Epithelial cell of esophagus (primary cell): ENCODE measurements at places on chromosomes 13 and 19.

GRCh38 chr13:30148171-30148754 lies 159.1 kb downstream of the KATNAL1 start:
- DNase-seq, result no peak

- no peak for DNase-seq
These were observed 1647.4 kb upstream of the PRR20A start for GRCh38 chr13:55493297-55493696.

DNA sequence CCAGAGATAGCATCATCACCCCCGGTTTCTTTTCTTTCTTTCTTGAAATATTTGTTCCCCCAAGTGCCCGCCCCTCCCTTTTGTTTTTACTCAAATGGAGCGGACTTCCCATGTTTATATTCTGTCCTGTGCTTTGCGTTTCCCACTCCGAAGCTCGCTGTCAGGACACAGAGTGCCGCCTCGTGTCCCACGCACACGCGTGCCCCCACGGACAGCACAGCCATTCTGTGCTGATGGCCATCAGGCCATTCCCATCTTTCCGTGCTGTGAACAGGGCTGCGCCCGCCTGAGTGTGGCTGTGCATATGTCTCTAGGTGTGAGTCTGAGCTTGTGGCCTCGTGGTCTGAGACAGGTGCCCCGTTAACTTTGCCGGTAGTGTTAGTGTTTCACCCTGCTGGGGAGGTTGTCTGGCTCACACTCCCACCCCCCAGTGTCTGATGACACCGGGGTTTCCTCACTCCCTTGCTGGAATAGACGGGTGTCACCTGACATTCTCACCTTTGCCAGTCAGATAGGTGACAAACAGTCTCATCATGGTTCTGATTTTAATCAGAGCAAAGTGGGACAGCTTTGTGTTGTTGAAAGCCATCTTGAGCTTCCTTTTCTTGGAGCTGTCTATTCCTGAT lies 6.9 kb downstream of the PAK4 start:
- DNase-seq, result no peak

DNA sequence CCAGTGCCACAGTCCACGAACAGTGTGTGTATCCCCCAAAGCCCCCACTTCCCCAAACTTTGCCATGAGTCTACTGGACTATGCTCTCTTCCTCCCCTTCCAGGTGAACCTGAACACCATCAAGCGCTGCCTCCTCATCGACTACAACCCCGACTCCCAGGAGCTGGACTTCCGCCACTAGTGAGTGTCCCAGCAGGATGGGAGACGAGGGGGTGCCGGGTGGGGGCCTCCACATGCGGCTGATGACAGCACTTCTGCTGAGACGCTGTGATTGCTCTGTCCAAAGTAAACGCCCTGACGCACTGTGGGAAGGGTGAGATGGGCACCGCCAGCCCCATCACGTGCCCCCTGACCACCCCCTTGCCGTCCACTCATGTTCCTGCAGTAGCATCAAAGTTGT lies 2.0 kb upstream of the P2RY11 start:
- DNase-seq, result no peak

GRCh38 chr19:7142771-7143170 lies 73.3 kb downstream of the ZNF557 start:
- no peak for DNase-seq

DNA sequence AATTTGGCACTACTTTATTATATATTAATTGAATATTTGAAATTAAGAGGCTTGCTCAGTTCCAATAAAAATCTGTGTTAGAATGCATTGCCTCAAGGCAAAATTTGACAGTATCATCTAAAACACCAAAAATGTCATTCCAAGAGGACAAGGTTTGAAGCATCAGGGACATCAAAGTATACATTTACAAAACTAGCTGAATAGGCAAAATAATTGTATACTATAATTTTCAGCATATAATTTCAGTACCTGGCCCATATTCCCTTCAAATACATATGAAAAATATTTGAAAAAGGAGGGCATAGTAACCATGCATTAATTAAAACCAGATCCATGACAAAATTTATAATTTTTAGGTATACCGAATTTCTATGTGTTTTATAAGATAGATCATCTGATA lies 963.8 kb downstream of the PCDH9 start:
- DNase-seq, result no peak

- DNase-seq, result no peak
These were observed 307.5 kb downstream of the TBC1D4 start for GRCh38 chr13:75174481-75174880.

DNA sequence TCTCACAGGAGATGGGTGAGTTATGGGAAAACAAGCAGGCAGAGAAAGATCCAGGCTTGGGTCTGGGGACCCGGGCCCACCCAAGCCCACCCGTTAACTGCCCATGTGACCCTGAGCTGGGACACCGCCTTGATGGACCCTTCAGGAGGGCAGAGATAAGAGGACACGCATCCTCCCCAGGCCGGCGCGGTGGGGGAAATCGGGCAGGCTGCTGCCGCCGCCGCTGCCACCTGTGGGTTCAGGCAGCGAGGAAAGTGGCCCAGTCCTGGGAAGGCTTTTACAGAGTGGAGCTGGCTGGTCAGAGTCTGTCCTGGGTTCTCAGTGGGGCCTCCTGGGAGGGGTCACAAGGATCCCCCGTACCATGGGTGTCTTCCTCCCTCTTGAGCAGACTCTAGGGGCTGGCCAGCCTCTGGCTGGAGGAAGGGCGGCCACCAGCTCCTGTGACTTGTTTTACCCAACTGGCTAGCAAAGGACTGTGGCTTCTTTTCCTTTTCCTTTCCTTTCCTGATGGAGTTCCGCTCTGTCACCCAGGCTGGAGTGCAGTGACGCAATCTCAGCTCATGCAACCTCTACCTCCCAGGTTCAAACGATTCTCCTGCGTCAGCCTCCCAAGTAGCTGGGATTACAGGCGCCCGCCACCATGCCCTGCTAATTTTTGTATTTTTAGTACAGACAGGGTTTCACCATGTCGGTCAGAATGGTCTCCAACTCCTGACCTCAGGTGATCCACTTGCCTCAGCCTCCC lies 155.4 kb downstream of the KDM4B start:
- no peak for DNase-seq

DNA sequence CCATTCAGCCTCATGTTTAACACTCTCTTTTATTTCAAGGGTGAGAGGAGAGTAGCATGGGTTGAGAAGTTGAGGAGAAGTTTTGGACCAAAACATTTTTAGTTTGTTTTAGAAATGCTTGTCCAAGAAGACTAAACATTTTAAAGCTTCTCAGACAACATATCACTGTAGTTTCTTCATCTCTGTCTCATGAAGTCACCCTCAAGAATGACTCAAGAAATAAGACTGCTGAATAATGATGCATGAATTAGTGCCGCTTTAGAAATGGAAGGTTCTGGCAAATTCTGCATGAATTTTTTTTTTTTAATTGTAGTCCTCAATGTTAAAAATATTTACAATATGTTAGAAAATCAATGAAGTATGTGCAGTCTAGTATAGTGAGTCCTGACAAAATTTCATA lies 422.7 kb upstream of the ARGLU1 start:
- no peak for DNase-seq

DNA sequence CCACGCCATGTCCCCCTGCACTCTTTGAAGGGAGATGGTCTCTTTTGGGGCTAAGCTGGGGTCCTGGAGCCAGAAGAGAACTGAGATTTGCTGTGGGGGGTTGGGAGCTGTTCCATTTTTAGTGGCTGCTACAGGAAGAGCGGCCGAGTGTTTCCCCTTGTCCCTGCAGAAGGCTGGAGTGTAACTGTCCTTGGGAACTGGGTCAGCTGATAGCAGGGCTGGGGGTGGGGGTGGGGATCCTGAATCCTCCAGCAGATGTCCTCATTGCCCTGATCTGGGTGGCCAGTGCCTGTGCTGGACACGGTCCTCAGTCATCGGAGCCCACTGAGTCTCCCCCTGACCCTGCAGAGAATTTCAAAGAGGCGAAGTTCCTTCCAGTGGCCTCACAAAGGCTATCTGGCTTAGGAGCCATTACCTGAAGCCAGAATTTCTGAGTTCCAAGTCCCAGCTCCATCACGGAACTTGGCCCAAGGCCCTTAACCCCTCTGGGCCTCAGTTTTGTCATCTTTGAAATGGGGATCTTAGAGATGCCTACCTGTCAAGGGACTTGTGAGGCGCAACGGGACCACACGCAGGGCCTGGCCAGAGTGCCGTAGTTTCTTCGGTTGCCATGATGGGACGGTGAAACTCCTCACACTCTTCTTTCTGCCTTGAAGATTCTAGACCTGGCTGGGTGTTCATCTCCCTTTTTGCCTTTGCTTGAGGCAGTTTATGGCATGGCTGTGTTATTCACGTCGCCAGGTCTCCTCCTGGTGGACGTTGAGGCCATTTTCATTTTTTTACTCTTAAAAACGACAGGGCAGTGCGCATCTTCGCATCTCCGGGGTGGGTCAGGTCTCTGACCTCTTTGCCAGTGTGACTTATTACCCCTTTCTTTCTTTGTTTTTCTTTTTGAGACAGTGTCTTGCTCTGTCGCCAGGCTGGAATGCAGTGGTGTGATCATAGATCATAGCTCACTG lies 51.9 kb downstream of the DNM2 start:
- peak; percentile 24 for DNase-seq

GRCh38 chr13:107210723-107211030 lies 642.7 kb upstream of the ARGLU1 start:
- DNase-seq, result no peak

DNA sequence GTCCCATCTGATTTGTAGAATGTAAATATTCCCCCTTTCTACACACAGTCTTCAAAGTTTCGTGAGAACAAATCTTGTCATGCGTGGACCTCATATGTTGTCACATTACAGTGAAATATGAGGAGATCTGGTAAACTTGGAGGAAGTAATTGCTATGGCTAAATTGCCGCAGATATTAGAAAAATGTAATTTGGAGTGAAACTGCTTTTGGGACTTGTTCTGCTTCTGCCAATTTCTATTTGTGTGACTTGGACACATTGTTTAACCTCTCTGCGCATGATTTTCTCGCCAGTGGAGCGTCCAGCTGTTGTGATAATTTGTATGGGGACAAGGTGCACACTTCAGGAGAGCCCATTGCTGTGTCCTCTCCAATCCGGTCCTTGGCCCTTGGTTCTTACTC lies 693.1 kb upstream of the SLC10A2 start:
- no peak for DNase-seq

GRCh38 chr19:13913352-13913751 lies 7.4 kb downstream of the CC2D1A start:
- DNase-seq, result no peak

DNA sequence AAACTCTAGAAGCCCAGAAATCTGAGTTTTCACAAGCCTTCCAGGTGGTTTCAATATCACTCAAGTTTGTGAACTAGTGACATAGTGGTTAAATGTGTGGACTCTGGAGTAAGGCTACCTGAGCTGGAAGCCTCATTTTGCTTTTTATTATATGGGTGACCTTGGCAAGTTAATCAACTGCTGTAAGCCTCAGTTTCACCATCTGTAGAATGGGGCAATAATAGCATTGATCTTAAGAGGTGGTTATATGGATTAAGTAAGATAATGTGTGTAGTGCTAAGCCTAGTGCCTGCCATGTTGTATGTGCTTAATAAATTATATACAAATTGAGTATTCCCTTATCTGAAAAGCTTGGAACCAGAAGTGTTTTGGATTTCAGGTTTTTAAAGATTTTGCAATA lies 65.5 kb upstream of the SIAH3 start:
- no peak for DNase-seq

DNA sequence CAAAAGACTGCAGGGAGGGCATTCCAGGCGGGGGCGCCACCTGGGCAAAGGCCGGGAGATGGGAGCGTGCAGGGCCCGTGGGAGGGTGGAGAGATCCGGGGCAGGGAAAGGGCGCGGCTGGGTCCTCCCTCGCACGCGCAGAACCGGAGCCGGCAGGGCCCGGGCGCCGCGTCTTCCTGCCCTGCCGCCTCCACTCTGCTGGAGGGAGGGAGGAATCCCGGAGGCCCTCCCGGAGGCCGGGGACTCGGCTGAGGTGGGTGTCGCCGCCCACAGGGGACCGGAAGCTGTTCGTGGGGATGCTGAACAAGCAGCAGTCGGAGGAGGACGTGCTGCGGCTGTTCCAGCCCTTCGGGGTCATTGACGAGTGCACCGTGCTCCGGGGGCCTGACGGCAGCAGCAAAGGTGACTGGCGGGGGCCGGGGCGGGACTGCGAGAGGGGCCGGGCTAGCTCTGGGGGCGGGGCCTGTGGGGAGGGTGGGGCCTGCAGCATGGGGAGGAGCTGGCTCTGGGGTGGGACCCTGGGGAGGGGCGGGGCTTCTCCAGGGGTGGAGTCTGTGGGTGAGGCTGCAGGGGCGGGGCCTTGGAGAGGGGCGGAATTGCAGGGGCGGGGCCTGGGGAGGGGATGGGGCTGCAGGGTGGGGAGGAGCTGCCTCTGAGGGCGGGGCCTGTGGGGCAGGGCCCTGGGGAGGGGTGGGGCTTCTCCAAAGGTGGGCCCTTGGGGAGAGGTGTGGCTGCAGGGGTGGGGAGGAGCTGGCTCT lies 51.3 kb downstream of the CELF5 start:
- peak; percentile 89 for DNase-seq

DNA sequence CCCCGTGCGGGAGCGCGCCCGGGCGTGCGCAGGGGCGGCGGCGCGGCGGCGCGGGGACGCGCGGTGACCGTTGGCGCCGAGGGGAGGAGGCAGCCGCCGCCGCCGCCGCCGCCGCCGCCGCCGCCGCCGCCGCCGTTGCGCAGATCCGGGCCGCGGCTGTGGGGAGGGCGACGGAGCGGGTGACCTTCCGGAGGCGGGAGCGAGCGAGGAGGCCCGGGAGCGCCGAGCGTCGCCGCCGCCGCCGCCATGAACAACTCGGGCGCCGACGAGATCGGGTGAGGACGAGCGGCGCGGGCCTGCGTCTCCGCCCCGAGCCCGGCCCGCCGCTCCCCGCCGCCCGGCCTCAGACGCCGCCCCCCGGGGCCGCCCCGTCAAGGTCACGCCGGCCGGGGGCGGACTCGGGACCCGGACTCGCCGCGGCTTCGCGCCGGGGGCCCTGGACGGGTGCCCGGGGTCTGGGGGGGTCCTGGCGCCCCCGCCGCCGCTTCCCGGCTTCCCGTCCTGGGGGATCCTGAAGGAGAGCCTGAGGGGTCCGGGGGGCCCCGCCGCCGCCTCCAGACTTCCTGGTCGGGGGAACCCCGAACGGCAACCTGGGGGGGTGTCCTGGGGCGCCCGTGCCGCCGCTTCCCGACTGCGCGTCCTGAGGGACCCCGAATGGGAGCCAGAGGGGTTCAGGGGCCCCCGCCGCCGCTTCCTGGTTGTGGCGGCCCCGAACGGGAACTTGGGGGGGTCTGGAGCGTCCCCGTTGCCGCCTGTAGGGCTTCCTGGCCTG lies at the start of gene DAZAP1:
Gene DAZAP1 (plus strand): TSS at position 59 of the 772 bp plus-strand sequence. CDS start 188 bp downstream, at position 247.
- DNase-seq, result peak; percentile 47

- DNase-seq, result peak; percentile 76
These were observed 28.0 kb upstream of the KBTBD7 start for GRCh38 chr13:41222259-41222852.

GRCh38 chr19:41621654-41622053 lies 5.2 kb downstream of the CEACAM4 start:
- no peak for DNase-seq

DNA sequence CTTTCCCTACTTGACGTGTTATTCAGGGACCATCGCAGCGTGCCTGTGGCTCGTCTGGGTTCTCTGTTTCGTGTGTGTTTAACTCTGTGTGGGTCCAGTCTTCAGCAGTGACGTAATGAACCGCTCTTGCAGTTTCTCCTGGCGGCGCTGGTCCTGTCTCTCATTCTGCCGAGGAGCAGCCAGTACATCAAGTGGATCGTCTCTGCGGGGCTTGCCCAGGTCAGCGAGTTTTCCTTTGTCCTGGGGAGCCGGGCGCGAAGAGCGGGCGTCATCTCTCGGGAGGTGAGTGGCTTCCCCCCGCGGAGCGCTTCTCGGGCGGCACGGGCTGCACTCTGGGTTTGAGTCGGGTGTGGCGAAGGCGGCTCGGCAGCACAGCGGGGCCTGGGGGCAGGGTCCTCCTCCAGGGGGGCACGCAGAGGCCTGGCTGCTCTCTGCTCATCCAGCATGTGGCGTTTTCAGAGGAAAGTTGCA lies 36.3 kb upstream of the TFDP1 start:
- no peak for DNase-seq
